GM18507 (cell line): ENCODE measurements at places on chromosomes 12 and 14.
A peak's percentile ranks its signal among the peaks of the same experiment; 100 is the strongest.

GRCh38 chr12:108094056-108094649, 34.9 kb upstream of the WSCD2 start:
- DNase-seq = no peak

DNA sequence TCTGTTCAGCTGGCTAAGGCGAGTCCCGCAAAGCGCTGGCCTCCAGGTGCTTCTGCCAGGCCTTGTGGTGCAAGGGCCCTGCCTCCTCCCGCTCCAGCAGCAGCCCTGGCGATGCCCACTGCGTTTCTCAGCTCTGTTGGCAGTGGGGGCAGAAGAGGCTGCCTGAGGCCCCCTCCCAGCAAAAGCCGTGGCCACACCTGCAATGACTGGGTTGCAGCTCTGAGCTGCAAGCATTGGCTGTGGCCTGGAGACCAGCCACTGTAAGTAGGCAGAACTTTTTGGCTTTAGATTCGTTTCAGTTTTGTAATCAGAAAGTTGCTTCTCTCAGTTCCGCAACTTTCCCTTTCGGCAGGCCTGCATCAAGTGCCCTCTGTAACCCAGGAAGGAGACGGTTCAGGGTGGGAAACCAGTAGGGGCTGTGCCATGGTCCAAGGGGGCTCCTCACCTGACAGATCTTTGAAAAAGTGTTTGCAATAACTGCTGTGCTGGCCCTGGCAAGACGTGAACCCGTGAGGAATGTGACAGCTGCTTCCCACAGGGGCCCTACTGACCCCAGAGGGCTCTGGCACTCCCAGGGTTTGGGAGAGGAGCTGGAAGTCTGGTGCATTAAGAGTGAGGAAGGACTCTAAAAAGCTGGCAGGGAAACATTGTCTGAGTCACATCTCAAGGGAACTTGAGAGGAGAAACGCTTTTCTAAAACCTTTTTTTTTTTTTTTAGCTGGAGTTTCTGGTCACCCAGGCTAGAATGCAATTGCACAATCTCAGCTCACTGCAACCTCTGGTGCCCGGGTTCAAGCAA, 54.5 kb upstream of the MAX start:
- peak; percentile 56 for DNase-seq

GRCh38 chr12:111408116-111408440, 2.4 kb downstream of the SH2B3 start:
- no peak for DNase-seq

DNA sequence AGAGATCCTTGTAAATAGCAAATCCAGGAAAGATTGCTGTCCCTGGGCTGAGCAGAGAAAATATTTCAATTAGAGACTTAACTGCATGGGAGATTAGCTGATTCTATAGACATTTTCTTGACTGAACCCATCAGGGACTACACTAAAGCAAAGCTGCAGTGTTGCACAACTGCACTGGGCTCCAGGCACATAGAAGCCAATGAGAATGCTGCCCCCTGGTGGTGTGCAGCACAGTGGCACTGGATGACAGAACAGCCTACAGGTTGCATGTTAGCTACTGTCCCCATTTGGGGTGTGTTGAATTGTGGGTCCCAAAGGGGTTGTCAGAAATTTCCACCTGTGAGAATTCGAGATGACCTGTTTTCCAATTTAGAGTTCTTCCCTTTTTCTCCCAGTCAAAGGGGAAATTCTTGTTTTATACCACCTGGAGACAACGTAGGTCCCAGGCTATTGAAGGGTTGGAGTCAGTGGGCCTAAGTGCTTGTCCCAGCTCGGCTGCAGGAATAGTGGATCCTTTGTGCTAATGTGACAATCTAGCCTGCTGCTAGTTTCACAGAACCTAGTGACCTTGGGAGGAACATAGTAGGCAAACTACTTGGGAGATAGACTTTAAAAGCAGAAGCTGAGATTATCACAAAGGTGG, 114.7 kb downstream of the SLC8A3 start:
- DNase-seq = peak; percentile 39

GRCh38 chr12:111780615-111781014, 13.9 kb downstream of the ALDH2 start:
- DNase-seq = no peak

GRCh38 chr12:92102606-92103005, 43.0 kb downstream of the BTG1 start:
- DNase-seq = no peak

- DNase-seq = no peak
These were observed 72.2 kb downstream of the SETD3 start for GRCh38 chr14:99408286-99408970.

- no peak for DNase-seq
These were observed 197.0 kb downstream of the SLC41A2 start for GRCh38 chr12:104761091-104761490.

DNA sequence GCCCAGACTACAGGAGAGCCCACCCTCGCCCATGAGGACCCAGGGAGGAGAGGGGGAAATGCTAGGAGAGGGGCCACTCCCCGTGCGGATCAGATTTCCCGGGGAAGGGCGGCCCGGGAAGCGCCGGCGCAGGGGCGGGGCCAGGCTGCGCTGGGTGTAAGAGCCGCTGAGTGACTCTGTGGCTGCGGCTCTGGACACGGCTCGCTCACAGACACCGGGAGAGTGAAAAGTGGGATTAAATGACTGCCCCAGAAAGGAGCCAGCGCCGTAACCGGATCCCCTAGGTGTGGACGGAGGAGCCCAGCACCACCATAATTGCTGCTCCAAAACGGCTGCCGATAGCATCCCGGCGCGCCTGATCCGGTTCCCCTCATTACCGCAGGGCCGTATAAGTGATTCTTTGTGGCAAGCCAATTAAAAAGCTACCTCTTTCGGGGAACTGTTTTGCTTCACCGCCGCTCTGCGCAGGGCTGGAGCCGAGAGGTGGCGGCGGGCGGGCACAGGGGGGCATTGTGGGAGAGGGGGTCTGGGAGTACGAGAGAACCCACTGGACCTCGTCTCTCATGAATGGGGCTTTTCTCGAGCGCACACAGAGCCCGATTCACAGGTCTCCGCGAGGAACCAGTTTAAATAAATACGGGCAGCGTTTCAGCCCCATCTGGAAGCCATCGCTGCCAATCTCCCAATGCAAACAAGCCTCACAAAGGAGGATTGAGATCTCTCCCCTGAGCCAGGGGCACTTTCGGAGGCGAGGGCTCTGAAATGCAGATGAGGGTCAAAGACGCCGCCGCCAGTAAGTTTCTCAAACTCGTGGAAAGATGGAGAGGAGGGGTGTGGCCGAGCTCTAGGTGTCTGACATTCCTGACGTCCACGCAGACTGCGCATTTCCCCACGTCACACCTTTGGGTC, 2.5 kb downstream of the COL2A1 start:
- no peak for DNase-seq

- DNase-seq = no peak
These were observed 319.4 kb downstream of the SYT1 start for GRCh38 chr12:79183926-79184325.

DNA sequence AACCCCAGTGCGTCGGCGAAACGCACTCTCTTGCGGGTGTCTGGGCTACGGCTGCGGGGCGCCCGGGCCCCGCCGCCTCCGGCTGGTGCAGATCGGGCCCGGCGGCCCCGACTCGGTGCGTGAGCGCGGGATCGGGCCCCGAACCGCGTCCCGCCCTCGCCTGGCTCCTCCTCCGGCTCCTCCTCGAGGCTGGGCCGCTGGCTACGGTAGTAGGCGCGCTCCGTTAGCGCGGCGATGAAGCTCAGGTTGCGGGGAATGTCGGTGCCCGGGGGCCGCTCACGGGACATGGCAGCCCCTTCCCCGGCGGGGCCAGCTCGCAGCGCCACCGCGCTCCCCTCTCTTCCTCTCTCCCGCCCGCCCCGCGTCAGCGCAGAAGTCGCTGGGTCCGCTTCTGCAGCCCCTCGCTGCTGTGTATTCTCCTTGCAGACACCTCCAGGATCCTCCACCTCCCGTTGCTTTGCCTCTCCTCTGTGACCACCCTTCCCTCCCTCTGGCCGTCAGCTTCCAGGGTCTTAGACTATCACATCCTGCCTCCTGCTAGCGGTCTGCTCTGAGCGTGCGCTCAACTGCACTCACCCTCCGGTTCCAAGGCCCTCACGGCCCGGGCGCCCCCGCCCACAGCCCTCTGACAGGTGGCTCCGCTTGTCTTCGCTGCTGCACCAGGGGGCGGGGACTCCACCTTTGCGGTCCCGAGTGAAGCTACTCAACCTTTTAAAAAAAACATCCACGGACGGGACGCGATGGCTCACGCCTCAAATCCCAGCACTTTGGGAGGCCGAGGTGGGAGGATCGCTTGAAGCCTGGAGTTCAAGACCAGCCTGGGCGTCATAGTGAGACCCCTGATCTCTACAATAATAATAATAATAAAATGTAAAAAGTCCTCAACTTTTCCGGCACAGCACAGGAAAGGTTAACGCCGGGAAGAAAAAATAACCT, at the start of gene PPP1R3E:
TSS of gene PPP1R3E (minus strand) at position 570 of the 936 bp plus-strand sequence. CDS start at position 287, 283 bp downstream.
- DNase-seq = no peak

DNA sequence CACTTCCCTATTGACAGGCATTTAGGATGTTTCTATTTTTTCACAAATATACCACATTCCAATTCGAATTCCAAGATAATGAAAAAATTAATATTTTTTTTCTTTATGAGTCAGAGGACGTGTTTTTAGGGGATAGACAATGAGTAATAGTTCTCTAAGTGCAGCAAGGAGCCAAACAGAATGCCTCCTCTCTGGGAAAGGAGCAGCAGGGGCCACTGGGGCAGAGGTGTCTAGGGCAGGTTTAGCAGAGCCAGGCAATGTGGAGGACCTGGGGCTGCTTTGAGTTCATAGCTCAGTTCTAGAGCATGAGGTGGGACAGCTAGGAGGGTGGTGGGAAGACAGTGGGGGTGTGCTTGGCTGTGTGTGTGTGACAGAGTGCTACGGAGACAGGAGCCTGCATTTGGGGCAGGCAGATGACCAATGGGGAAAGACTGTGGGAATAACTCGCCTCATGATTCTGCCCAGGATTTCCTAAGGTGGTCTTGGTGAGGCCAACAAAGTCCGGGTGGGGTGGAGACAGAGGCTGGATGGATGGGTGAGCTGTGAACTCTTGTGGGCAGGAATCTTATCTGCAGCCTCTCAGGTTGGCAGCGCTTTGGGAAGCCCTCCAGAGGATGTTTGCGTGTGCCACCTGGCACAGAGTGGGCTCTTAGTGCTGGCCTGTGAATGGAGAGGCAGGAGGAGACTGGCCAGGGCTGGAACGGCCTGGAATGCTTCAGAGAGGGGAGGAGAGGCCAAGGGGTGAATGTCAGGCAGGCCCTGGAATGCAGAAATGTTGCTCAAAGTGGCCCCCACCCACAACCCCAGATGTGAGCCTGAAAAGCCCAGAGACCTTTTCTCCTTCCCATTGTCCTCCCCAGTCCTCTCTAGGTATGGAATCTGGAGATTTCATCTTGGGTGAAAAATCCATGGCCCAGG, 2.4 kb upstream of the KRT7 start:
- no peak for DNase-seq

- DNase-seq = no peak
These were observed 14.3 kb upstream of the PAPLN start for GRCh38 chr14:73223049-73223448.
